Activated CD4-positive, alpha-beta T cell treated with anti-CD3 and anti-CD28 coated beads, Interleukin-2, amount 10 ng/mL, durations not matched to agents 7 days and 5 days (primary cell): ENCODE measurements at places on chromosomes 4 and X. TPM values are rescaled to one million over a fixed set of nuclear protein-coding genes. Genes with fewer than 3 reads are reported as not detected.

ARMCX2 gene
- total RNA-seq, result 2.6 TPM

PFKFB1 gene
- total RNA-seq, result 0.64 TPM

TASL gene
- total RNA-seq, result 5.9 TPM

SMIM43 gene
- total RNA-seq, result not detected

POU3F4 gene
- not detected for total RNA-seq

TMEM271 gene
- total RNA-seq, result not detected

SHROOM3 gene
- not detected for total RNA-seq

UGT2B10 gene
- not detected for total RNA-seq

- DNase-seq, result no peak
Observed at GRCh38 chrX:42886519-42886918, 108.6 kb upstream of the PPP1R2C start.

- DNase-seq, result no peak
Observed at GRCh38 chr4:148565801-148566200, 123.6 kb upstream of the NR3C2 start.

DNA sequence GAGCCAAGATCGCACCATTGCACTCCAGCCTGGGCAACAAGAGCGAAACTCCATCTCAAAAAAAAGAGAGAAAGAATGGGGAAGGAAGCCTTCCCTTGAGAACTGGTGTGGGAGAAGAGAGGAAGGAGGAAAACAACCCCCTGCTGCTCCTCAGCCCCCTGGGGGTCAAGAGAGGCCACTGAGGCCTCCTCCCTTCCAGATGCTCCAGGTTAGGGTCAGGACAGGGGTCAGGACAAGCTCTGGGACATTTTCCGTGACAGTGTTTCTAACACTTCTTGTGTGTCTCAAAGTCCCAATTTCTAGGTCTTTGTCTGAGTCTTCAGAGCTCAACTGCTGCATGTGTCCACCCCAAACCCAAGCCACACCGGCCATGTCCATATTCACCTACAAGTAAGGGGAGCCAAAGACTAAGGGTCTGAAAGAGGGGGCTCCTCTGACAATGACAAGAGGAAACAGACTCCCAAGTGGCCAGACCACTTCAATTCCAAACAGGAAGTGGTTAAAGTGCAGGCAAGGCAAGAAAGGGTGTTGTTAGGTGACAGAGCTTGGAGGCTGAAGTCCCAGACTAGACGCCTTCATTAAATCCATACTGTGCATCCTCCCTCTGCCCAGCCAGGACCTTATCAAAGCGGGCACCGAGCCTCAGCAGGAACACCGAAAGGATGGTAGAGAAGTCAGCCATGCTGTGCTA, 8.3 kb downstream of the L1CAM start:
- DNase-seq, result no peak

- DNase-seq, result no peak
Observed at GRCh38 chrX:87338510-87338909, 179.1 kb upstream of the KLHL4 start.

GRCh38 chrX:3639236-3639635, 74.2 kb downstream of the PRKX start:
- DNase-seq, result no peak

DNA sequence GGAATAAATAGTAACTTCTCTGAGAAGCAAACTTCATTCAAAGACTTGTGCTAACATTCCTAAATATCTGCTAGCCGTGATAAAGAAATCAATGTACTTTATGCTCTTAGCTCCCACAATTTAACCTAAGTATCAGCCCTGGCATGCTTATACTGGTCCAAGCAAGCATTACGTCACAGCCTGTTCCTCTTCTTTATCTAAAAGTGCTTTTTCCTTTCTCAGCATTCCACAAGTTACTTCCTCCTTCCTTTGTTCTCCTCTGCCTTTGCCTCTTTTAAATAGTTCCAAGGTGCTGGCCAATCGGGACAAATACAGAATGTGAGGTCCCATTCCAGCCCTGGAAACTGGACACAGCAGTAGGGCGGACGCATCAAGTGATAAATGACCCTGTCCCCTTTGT, 249.6 kb downstream of the DHRSX start:
- no peak for DNase-seq

- no peak for DNase-seq
Observed at GRCh38 chr4:123876671-123877101, 480.1 kb downstream of the SPRY1 start.

- DNase-seq, result no peak
Observed at GRCh38 chrX:545452-545885, 85.1 kb upstream of the SHOX start.

GRCh38 chr4:78571804-78572203, 20.2 kb downstream of the ANXA3 start:
- DNase-seq, result no peak

- DNase-seq, result no peak
Observed at GRCh38 chrX:119617517-119618164, 11.4 kb upstream of the NKRF start.

- DNase-seq, result peak; percentile 58
Observed at GRCh38 chr4:15702941-15703403, at the start of gene BST1. Gene BST1 (plus strand): TSS chr4:15703065. CDS start chr4:15703145, 80 bp downstream.

DNA sequence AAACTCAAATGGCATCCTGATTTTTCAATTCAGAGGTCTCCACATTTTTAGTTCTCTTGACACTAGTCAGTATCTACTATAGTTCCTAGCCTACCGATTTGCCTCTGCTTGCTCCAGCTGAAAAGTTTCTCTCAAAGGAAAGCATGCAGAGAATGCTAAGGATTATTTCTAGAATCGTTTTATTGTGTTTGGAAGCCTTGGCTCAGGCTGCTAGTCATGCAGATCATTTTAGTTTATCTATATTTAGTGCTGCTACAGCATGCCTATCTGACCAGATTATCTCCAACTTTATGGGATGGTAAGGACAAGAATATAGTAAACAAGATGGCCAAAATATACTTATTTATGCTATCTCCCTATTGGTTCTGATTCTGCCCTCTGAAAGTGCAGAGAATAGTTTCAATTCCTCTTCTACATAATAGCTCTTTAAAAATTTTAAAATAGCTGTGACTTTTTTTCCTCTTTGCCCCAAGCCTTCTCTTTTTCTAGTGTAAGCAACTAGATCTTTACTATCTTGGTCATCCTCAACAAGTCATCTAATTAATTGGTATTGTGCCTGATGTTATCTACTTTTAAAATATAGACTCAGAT, 15.7 kb upstream of the DRP2 start:
- DNase-seq, result no peak

- DNase-seq, result no peak
Observed at GRCh38 chr4:76823495-76823894, 74.4 kb downstream of the SOWAHB start.

GRCh38 chrX:48714573-48714972, 18.0 kb downstream of the SUV39H1 start:
- DNase-seq, result peak; percentile 15

DNA sequence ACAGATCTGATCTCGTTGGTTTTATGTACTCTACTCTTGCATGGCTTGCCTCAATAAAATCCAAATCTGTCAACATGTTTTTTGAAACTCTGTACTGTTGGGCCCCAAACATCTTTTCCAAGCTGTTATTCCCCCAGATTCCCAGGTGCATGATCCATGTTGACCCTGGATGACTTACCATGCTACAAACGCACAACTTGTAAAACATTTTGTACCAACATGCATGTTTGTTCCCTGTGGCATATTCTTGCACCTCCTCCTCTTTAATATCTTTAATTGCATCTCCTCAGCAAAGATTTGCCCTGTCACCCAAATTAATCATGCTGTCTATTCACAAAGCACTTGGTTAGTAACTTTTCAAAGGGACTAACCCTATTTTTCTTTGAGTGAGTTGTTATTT, 24.3 kb downstream of the HSD17B13 start:
- DNase-seq, result no peak

- DNase-seq, result no peak
Observed at GRCh38 chrX:112691361-112691760, 11.6 kb upstream of the LHFPL1 start.

DNA sequence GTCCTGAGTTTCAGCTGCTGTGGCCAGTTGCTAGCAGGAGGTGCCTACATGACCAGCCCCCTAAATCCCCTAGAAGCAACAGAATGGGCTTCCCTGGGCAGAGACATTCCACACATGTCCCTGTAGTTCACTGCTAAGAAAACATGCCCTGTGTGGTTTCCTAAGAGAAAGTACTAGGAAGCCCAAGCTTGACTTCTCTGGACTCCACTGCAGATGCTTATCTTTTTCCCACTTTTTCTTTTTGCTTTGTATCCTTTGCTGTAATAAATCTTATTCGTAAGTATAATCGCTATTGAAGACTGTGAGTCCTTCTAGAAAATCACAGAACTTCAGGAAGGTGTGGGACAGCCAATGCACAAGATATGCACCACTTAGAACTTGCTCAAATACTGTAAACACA, 15.6 kb downstream of the RPGR start:
- no peak for DNase-seq

- no peak for DNase-seq
Observed at GRCh38 chr4:94426783-94427182, 25.0 kb upstream of the PDLIM5 start.

DNA sequence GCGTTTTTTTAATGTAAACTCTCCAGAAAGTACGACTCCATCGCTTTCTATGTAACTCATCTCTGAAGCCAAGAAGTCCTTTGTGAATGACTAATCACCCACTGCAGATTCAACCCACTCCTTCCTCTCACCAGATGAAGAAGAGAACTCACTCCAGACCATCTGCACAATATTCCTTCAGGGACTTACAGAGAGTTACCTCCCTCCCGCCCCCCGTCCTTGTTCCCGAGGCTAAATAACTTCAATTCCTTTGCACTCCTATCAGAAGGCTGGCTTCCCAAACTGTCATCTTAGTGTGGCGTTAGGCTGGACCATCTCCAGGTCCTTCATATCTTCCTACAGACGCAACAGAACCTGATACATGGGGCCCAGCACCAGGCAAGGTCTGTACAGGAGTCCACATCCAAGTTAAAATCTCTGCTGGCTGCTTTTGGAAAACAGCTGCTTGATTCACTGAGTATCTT, 82.4 kb downstream of the AFAP1 start:
- no peak for DNase-seq

DNA sequence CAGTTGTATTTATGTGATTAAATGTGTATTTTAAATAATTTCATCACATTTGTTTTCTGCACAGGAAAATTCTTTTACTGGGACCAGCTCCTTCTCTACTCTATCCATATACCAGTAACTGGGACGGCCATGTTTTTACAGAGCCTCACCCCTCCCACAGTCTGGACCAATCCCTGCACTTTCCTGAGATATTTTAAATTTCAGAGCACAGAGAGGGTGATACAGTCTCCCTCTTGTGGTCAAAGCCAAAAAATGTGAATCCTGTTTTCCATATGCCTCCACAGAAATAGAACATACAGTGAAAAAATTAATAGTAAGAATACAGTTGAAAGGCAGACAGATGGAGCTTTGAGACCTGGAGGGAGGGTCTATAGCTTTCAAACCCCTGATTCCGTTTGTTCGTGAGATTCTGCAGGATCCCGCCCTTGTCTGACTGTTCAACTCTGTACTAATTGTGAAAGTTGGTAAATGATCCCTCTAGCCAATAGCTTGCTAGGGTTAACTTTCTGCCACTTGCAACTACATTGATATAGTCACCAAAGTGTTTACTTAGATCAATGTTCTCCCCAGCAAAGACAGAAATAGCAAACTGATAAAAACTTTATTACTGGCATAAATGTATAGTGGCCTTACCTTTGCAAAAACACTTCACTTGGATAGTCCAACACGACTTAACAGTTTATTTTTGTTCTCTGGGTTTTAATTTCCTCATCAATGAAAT, 172.2 kb downstream of the PPARGC1A start:
- DNase-seq, result no peak

GRCh38 chr4:153792618-153793247, 3.9 kb upstream of the SFRP2 start:
- DNase-seq, result no peak

DNA sequence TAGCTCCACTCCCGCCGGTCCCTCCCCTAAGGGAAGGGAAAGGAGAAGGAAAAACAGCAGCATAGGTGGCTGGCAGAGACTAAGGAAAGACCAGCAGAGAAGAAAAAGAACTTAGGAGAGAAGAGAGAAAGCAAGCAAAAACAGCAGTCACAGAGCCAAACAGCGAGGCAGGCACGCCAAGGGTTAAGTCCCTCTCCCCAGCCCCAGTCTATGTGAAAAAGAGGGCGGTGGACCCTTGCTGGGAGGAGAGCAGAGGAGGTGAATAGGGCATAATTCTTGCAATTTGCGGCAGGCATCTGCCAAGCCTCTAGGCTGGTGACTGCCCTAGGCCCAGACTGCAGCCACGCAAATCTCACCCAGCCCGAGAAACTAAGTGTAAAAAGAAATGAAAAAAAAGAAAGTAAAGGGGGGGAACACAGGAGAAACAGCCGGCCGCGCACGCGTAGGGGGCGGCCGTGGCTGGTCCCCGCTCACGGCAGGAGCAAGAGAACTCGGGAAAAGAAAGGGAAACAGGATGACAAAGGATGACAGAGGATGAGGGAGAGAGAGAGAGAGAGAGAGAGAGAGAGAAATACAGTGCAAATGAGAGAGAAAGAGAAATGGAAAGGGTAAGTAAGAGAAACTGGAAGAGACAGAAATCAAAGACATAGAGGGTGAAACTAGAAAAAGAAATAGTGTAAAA, 48.6 kb downstream of the MAGEA9 start:
- peak; percentile 12 for DNase-seq

- no peak for DNase-seq
Observed at GRCh38 chr4:143599827-143600226, 86.3 kb downstream of the SMARCA5 start.

- no peak for DNase-seq
Observed at GRCh38 chrX:38959736-38960135, 158.5 kb downstream of the MID1IP1 start.

GRCh38 chrX:8404471-8404870, 60.2 kb upstream of the VCX3B start:
- DNase-seq, result no peak

GRCh38 chrX:136920001-136920400, 39.5 kb upstream of the RBMX start:
- no peak for DNase-seq

- no peak for DNase-seq
Observed at GRCh38 chrX:1400049-1400448, 8.1 kb upstream of the SLC25A6 start.

- DNase-seq, result no peak
Observed at GRCh38 chrX:82218361-82218760, 1016.5 kb downstream of the SH3BGRL start.

DNA sequence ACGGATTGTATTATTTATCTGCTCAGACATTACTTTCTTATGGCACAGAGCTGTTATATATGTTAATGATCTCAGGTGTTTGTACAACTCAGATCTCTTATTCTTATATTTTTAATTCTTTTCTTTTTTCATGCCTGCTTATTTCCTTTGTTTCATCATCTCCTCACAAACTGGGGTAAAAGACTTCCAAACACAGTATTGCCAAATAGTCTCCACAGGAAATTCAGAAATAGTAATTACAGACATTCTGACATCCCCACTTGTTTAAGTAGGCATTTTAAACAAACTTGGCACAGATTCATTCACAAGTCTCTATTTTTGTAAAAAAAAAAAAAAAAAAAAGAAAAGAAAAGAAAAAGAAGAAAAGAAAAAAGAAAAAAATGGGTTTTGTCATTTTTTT, 129.7 kb upstream of the USP38 start:
- no peak for DNase-seq
